ENCODE measurements at places on chromosomes 2 and 18.

GRCh38 chr2:12097859-12098258 is 351.4 kb downstream of the LPIN1 start:
- DNase-seq, result no peak

GRCh38 chr2:73933194-73933593 is 6.5 kb downstream of the DGUOK start:
- DNase-seq, result no peak

DNA sequence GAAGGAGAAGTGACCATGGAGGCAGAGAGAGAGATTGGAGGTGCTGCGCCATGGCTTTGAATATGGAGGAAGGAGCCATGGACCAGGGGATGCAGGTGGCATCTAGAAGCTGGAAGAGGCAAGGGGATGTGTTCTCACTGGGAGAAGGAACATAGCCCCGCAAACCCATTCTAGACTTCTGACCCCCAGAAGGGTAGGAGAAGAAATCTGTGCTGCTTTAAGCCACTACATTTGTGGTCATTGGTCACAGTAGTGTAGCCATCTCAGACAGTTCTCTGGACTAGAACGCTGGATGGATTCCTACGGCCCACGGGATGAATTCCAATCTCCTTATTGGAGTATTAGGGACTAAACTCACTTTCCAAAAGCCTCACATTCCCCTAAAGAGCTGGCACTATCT is 67.8 kb downstream of the PTGR3 start:
- DNase-seq, result no peak

DNA sequence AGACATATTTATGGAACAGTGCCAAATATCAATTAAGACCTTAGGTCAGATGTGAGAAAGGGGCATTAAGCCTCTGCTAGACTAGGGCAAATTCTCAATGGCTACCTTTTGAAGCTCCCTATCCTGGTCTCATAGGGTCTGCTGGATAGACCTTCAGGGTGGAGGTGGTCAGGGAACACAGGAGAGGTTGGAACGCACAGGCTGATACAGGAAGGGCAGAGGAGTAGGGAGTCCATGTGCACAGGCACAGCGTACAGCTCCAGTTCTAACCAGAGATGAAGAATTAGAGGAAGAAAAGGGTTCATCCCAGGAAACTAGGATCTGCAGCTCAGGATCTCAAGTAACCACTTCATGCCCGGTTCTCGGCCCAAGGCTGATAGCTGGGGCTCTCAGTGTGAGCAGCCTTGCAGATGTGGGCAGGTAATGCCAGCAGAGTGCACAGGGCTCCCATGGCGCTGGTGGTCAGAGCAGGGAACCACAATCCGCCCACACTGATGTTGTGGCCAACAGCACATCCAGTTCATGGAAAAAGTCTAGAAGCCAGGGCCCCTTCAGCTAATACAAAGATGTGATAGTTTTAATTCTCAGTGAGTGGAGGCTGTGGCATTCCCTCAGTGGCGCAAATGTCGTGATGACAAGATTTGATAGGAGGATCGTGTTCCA is 3.4 kb upstream of the EVA1A start:
- no peak for DNase-seq

GRCh38 chr2:241410739-241411176 is 54.7 kb downstream of the FARP2 start:
- no peak for DNase-seq

DNA sequence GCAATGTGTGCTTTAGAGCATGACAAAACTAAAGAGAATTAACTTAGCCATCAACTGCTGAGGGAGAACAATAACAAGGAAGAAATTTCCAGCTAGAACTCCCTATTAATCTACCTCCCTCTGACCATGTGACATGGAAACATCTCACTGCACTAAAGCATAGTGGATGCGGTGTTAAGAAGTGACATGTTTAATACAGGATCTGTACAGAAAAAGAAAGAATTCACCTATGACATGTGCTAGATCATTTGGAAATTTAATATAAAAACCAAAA is 202.3 kb upstream of the KLHL14 start:
- no peak for DNase-seq

DNA sequence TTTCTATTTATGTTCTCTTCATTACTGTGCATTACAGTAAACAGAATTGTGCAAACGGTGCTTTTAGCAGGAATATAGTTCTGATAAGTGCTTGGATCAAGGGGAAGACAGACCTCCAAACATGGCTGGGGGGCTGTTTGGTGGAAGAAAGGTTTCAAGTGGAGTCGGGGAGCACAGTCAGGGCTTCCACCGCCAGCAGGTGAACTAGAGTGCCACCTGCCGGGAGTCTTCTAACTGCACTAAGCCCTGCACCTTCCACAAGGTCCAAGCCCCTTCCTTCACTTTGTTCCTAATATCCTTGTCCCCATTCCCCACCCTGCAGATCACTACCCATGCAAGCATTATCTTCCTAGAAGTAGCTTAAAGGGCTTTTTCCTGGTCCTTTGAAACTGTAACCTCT is 11.1 kb downstream of the ONECUT2 start:
- DNase-seq, result no peak

DNA sequence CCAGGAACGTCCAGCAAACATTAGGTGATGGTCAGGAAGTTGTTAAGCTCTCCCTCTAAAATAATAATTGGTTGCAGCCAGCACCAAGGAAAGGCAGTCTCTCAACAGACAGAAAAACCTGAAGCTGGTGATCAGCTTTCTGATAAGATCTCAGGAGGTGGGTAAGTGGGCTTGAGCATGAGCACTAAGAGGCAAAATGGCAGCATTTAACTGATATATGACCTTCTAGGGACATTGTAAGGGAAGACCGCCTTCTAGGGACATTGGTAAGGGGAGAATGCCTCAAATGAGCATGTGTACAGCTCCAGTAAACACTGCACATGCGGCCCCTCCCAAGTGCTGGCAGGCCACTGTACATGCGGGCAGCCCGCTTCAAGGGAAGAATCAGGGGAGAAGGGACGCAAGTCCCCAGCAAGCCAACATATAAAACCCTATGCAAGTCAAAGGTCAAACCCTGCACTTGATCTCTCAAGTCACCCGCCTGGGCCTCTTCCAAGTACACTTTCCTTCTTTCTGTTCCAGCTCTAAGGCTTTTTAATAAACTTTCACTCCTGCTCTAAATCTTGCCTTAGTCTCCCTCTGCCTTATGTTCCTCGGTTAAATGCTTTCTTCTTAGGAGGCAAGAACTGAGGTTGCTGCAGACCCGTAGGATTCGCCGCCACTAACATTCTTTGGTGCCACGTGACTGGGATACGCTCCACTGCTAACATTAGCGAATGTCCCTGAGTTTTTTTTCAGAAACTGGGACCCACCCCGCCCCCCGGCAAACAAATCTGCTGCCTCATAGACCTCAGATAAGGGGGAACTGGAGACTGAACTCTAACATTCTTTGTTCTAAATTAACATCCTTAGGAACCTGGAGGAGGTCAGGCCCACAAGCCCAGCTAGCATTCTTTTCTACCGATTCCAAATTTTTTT is 463.8 kb downstream of the LPIN1 start:
- no peak for DNase-seq

DNA sequence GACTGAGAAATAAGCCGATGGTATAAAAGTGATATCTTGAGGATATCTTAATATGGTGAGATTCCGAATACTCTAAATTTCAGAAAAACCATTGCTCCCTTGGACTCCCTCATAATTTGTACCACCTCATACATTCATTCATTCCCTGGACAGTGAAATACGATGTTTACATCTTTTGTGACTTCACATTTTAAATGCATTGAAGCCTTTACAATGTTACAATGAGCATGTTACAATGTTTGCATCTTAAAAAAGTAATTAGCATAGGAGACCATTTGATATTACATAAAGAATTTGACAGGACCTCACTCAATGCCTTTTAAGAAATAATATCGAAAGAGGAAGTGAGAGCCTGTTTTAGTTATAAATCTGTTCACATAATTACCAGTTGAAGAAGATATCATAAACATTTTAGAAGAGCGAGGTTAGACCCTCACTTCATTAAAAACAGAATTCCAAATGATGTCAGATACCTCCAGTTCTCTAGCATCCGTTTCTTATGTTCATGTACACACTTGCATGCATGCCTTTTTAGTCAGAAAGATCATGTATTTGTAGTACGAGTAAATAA is 372.0 kb downstream of the ARHGAP15 start:
- no peak for DNase-seq

DNA sequence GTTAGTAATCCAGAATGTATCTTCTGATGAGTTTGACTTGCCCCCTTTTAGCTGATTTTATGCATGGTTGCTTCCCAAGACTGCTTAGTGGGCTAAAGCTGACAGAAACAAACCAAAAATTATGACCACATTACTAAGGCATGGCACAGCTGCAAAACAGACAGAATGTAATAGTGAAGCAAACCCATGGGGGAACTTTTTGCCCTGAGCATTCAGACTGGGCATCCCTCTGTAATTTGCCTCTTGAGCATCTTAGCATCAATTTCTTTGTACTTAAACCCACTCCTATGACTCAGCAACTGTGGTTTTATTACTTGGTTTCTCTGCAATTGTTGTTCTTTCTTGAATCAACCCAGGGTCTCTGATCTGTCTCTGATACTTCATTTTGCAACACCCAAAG is 487.3 kb upstream of the DCC start:
- DNase-seq, result no peak

DNA sequence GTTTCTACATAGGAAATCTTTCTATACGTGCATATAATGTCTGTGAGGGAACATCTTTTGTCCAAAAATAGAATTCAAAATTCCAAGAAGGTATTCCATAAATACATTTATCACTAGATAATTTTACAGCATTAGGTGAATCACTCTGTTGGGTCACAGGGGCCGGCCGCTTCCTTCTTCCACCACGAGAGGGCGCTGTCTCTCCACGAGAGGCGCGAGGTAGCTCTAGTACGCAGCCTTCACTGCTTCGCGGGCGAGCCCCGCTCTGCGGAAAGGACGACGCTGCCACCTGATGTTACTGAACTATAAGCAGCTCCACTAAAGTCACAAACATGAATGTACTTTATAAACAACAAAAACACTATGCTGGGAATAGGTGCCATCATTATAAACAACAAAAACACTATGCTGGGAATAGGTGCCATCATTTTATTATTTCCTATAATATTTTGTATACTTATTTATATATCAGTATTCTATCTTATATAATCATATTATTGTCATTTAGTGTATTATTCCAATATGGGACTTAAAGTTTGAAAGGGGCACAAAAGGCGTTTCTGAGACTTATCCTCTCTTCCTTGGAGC is 69.4 kb upstream of the REV1 start:
- no peak for DNase-seq

GRCh38 chr2:53780056-53780455 is 6.7 kb downstream of the ASB3 start:
- no peak for DNase-seq

DNA sequence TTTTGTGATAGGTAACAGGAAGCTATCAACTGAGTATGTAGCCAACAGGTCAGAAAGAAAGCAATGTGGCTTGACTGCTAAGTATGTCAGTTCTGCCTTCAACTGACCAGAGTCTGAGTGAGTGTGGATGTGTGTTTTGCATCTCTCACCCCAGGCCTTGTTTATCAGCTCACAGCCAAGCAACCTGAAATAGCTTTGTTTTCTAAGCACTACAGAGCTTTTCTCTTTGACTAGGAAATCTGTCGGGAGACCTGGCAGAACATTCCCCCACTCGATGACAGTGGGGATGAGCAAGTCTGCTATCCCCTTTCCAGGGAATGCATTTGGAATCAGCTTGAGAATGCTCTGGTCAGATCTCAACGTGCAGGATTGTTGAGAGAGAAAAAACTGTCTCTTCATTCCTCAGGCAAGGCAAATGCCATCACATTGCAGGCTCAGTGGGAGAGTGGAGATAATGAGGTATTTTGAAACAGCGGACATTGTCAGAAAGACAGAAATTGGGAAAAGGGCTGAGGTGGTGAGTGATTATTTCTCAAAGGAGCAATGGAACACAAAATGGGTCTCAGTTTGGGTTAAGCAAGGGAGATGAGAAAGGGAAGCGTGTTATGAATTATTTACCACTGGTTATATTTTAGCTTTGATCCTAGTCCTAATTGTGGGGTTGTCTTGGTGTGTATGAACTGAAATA is 233.8 kb upstream of the PIK3C3 start:
- DNase-seq, result no peak

DNA sequence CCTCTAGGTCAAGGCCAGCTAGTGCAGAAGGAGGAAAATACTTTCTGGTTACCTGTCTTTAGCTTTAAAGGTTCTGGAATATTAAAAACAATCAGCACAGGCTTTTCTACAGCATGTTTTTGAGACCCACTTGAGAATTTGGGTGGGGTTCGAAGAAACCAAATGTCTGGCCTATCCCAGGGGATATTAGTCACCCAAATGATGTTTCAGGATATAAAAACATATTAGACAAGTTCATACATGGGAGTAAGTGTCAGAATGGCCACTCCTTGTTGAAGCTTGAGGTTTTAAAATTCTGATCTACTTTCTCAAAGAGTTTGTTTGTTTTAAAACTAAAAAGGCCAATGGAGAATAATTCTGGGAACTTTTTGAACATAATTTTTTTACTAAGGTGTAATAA is 158.6 kb upstream of the DLX2 start:
- DNase-seq, result no peak

DNA sequence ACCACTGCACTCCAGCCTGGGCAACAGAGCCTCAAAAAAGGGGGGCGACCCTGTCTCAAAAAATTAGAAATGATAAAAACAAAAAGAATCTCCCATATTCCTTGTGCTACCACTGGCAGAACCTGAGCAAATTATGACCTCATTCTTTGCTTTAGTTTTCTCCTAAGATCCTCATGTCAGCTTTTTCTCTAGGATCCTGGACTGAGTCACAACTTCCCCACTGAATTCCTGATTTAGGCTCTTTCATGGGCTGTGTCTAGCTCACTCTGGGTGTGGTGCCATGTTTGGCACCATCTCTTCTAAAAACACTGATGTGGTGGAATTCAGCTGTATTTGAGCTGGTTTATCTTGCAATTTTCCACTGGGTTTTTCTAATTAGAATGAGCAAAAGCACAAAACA is 37.1 kb downstream of the EXOC6B start:
- DNase-seq, result no peak

DNA sequence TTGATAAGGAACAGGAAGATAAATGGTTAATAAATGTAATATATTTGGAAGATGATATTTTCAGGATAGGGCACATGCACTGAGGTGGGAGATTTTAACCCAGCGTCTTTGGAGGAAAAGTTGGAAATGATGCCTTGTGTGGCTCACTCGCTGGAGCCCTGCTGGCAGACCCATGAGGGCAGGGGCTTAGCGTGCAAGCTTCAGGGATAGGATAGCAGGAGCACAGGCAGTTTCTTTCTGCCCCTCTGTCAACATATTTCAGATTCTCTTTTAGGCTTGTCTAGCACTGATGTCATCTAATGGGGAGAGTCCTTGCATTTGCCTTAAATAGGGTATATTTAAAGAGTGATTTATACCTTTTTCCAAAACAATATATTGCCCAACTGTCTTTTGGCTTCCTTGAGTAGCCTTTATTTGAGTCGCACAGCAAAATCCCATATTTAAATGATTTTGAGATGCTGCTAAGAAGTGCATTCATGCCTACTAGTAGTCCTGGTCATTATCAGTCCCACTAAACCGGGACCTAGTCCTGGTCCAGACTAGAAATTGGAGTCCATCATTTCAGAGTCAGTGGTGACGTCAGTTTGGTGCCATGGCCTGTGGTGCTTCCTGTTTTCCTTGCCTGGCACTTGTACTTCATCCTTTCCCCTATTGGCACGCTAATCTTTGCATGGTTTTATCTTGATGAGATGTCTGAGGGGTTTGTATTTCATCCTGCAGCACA is 45.8 kb downstream of the SH3RF3 start:
- DNase-seq, result no peak

GRCh38 chr2:70671092-70671675 is 96.8 kb downstream of the ADD2 start:
- DNase-seq, result no peak

GRCh38 chr18:45384137-45384961 is 230.9 kb upstream of the SLC14A2 start:
- DNase-seq, result peak; percentile 29
